A549 treated with DMSO at 1 μM for 4 hours (cell line): ENCODE measurements at places on chromosomes 5 and 9. TPM values are rescaled to one million over a fixed set of nuclear protein-coding genes. Genes with fewer than 3 reads are reported as not detected.

Gene ZFP2
- 0.05 to 0.12 TPM in 2 of 5 replicates, not detected in the others for total RNA-seq

Gene TEX48
- total RNA-seq = not detected in 5 replicates

Gene ANKRD33B
- 11.3 to 13.1 TPM (median 12.2 TPM) in 5 replicates for total RNA-seq

Gene CYLC2
- not detected in 5 replicates for total RNA-seq

Gene RNF180
- 0.12 to 0.60 TPM (median 0.41 TPM) in 5 replicates for total RNA-seq

Gene KCNV2
- not detected in 5 replicates for total RNA-seq

Gene PPP1R26
- 15.0 to 20.1 TPM (median 19.0 TPM) in 5 replicates for total RNA-seq

Gene PCDHGB3
- total RNA-seq = 0.19 to 0.37 TPM (median 0.31 TPM) in 5 replicates

Gene DBH
- not detected in 5 replicates for total RNA-seq

Gene BTNL8
- total RNA-seq = not detected in 5 replicates

Gene IZUMO3
- total RNA-seq = not detected in 5 replicates

Gene HAPLN1
- total RNA-seq = not detected in 5 replicates

Gene SEMA4D
- total RNA-seq = 4.7 to 7.2 TPM (median 6.1 TPM) in 5 replicates

Gene TNC
- 0.92 to 1.4 TPM (median 1.00 TPM) in 5 replicates for total RNA-seq

Gene CARTPT
- not detected in 5 replicates for total RNA-seq

Gene FOXD4L4
- total RNA-seq = 0.07 to 0.10 TPM (median 0.08 TPM) in 3 of 5 replicates, not detected in the others

Gene LCN6
- total RNA-seq = not detected in 5 replicates

Gene SLC34A1
- 0.04 TPM in 1 of 5 replicates, not detected in the others for total RNA-seq

Gene ACOT12
- total RNA-seq = 0.06 TPM in 1 of 5 replicates, not detected in the others

Gene NDUFAF2
- 72.3 to 78.8 TPM (median 78.1 TPM) in 5 replicates for total RNA-seq

Gene PPP3R2
- total RNA-seq = not detected in 5 replicates

Gene SOWAHA
- total RNA-seq = 0.06 to 0.21 TPM (median 0.14 TPM) in 5 replicates

Gene PCDHB4
- total RNA-seq = 0.03 to 0.17 TPM (median 0.05 TPM) in 5 replicates

Gene PALM2AKAP2
- total RNA-seq = 0.36 to 0.99 TPM (median 0.55 TPM) in 5 replicates

Gene GRM6
- not detected in 5 replicates for total RNA-seq

Gene FOXD4L6
- total RNA-seq = 0.15 TPM in 1 of 5 replicates, not detected in the others

Gene TNIP1
- 134 to 143 TPM (median 136 TPM) in 5 replicates for total RNA-seq

Gene TSSK1B
- total RNA-seq = not detected in 5 replicates

Gene WHRN
- 5.2 to 8.1 TPM (median 6.9 TPM) in 5 replicates for total RNA-seq

Gene CREB3
- 55.2 to 62.8 TPM (median 58.7 TPM) in 5 replicates for total RNA-seq

Gene ADCY2
- not detected in 5 replicates for total RNA-seq

Gene GGTA1
- total RNA-seq = not detected in 5 replicates

Gene EFNA5
- 18.4 to 24.8 TPM (median 21.3 TPM) in 5 replicates for total RNA-seq

Gene BRIX1
- total RNA-seq = 46.8 to 61.7 TPM (median 58.3 TPM) in 5 replicates

Gene CBY3
- not detected in 5 replicates for total RNA-seq

Gene DNM1
- total RNA-seq = 81.5 to 103 TPM (median 88.2 TPM) in 5 replicates

Gene NEURL1B
- total RNA-seq = 2.2 to 3.4 TPM (median 2.8 TPM) in 5 replicates

Gene FGFR4
- total RNA-seq = 22.0 to 26.5 TPM (median 23.1 TPM) in 5 replicates

Gene SPRY4
- 6.2 to 9.1 TPM (median 7.3 TPM) in 5 replicates for total RNA-seq

Gene DEPDC1B
- 15.8 to 19.5 TPM (median 19.2 TPM) in 5 replicates for total RNA-seq

Gene SLC6A19
- not detected in 5 replicates for total RNA-seq
